ENCODE measurements at places on chromosomes 2 and 18. TPM values are rescaled to one million over a fixed set of nuclear protein-coding genes. Genes with fewer than 3 reads are reported as not detected.

- DNase-seq = no peak
These were observed 2.8 kb upstream of the RESP18 start for GRCh38 chr2:219335373-219335786.

- DNase-seq = no peak
These were observed 781.3 kb upstream of the NRXN1 start for GRCh38 chr2:51813247-51813646.

DNA sequence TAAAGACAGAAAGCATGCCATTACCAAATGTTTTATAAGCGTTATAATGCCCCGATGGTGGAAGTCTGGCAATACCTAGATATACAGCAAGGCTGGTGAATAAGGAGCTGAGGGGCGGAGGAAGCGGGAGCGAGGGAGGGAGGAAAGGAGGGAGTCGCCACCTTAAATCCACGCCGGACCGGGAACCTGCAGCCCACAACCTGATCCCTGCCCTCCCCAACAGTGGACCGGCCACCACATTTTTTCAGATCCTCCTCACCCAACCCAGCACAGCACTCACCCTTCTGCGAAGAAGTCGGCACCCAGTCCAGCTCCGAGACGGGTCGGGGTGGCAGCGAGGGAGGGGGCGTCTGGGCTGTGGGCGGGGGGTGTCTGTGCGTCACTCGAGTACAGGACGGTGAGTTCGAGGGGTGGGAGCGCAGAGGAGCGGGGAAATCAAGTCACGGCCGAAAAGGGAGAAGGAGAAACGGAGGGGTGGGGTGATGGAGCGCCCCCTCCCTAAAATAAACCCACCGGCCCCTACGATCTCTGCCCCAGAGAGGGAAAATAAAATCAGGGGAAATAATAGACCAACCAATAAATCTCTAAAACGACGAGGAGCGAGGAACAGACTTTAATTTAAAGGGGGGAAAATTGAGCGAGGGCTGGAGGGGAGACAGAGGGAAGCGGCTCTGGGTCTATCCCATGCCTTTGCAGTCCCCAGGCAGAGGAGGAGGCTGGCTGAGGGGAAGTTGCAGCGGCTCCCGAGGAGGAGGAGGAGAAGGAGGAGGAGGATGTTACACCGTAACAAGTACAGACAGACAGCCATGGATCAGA is 96.5 kb upstream of the SERTAD2 start:
- DNase-seq = no peak

DNA sequence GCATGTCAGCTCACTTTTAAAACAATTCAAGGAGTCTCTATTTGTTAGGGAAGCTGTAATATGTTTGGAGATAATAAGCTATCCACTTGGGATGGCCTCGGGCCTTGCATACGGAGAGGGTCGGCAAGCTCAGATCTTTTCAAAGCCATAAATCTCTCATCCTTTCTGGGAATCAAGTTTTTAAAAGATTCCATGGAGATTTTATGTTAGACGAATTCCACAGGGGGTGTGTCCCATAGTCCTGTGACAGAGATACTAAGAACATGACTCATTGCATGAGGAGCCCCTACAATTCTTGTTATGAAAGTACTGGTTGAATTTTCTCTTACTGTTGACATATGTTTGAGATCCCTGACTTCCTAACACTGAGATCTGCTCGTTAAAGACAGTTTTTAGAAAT is 108.7 kb downstream of the FEZ2 start:
- DNase-seq = peak; percentile 74

DNA sequence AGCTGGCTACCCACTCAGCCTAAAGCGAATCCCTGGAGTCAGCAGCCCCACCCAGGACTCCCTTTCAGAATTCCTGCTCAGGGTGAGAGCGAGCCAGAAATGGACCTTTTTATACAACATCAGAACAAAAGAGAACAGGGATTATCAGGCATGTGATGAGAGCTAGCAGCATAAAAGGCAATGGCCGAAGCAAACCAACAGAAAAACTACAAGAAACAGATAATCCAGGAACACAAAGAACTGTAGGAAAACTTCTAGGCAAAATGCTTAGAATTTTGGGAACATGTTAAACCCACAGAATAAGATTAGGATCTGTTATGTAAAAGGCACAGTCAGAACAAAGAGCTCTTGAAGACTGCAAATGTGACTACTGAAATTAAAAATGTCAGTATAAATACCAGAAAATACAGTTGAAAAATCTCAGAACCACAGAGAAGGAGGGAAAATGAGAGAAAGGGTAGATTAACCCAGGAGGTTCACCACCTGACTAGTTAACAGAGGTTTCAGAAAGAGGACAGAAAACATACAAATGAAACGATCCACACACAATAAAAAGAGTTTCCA is 31.3 kb downstream of the ITGA6 start:
- no peak for DNase-seq

Gene UGT1A8
- not detected for polyA plus RNA-seq

Gene KCNG3
- not detected for polyA plus RNA-seq

Gene MAPRE3
- polyA plus RNA-seq = 15.3 TPM
